ENCODE measurements at places on chromosomes 1 and 21.

DNA sequence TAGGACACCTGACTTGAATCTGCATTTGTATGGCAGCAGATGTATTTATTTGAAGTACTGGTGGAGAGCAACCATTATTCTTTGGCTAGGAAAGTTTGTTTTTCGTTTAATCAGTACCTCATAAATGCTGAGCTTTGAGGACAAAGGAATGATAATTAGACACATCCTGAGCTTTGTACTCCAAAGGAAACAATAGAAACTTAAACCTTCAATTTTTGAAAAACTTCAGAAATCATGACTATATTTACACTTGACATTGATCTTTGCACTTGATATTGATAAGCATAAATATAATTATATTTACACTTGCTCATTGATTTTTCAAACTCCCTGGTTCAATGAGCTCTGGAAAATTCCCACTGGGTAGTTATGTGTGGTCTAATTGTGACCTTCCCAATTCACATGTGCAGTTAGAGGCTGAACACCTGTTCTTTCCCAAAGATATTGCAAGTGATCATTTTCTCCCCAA is 10.7 kb downstream of the PATJ start:
- DNase-seq = no peak

GRCh38 chr1:108801101-108801500 is 54.6 kb downstream of the STXBP3 start:
- no peak for DNase-seq

- peak; percentile 58 for DNase-seq
These were observed 470.6 kb downstream of the PTPRU start for GRCh38 chr1:29706936-29707335.

DNA sequence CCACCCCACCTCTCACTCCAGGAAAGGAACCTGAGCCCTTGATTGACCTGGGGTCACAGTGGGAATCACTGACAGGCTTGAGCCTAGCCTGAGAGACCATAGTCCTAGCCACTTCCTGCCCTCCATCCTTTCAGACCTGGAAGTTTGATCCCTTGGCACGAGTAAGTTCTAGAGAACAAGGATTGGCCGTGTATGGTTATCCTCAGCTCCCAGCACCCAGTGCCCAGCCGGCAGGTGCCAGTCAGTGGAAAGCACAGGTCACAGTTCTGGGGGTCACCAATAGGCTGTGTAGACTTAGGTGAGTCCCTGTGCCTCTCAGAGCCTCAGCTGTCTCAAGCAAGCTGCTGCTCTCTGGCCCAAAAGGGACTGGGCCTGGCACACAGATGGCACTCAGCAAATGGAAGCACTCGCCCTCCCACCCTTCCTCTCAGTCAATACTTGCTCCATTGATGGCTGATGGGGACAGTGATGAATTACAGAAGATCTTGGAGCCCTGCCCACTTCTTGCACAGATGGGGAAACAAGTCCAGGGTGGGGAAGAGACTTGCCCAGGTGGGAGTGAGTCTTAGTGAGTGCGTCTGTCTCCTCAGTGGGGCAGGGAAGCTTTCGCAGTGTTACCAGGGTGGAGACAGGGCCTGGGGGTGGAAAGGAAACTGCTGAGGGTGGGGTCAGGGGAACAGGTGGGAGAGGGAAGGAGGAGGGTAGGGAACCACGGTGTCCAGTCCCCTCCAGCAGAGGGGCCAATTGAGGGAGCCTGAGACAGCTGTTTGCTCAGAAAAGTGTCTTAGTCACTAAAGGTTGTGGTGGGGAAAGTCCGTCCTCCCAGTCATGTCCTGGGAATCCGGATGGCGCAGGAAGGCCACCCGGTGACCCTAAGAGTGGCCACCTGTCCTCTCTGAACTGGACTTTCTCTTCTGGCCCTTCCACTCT is 2.6 kb upstream of the KCNQ4 start:
- DNase-seq = no peak

DNA sequence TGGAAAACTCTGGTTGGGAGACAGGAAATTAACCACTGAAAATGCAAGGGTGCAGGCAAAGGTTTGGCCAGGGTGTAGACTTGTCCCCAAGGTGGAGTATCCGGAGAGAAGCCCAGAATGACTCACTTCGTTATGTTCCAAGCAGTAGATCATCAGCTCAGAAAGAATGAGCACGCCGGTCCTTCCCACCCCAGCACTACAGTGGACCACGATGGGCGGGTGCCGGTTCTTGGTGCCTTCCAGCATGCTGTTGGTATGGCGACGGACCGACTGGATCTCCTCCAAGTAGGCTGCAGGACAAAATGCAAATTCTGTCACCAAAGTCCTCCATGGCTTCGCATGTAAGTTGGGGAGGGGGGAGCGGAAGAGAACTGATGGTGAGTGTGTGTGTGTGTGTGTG is 83.4 kb downstream of the SMYD2 start:
- no peak for DNase-seq

DNA sequence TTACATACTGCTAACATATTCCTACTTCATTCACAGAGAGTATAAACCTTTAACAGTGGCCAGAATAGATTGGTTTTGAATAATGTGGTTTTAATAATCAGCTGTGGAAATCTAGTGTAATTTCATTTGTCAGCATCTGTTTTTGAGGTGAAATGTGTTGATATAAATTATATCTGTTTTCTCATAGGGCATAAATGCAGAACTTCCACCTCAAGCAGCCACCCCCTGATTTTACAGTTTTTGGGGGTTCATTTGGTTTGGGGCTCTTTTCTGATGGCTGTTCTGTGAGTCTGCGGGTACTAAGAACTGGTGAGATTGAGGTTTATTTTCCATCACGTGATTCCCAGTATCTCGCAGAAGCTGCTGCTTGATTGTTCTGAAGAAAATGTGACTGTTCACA is 23.2 kb downstream of the EDARADD start:
- DNase-seq = no peak

- DNase-seq = no peak
These were observed 97.2 kb downstream of the TBX15 start for GRCh38 chr1:118890851-118891384.

DNA sequence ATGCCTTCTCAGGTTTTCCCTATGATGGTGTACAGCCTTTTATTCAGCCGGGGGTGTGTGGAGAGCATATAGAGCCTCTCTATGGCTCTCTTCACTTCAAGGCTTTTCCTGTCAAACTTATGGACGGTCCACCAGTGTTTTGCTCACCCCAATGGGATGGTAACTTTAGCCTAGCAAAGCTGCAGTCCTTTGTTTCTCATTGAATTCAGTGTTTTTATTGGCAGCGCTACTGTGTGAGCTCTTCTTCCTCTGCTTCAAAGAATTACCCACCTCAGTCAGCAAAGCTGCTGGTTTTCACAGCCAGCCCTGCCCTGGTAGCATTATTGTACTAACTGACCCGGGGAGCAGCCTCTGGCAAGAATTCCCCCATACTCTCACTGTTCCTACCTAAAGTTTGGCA is 145.3 kb upstream of the RRP15 start:
- DNase-seq = no peak

DNA sequence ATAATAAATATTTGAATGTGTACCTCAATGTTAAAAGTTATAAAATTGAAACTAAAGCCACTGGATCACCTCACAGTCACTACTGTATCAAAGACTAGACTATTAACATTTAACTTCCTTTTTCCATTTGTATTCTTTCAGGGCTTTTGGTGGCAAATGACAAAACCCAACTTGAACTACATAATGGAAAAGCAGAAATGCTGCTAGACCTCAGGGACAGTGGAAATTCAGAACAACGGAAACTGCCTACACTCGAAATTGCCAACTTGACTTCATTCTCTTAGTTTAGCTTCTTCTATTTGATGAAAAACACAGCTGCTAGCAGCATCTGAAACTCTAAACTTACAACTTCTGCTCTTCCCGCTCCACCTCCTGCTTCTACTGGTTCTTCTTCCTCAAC is 34.9 kb upstream of the NTNG1 start:
- no peak for DNase-seq

All from epithelial cell of esophagus (primary cell).